ENCODE measurements at places on chromosomes 6 and 20.

GRCh38 chr6:21342501-21342900 lies 251.1 kb upstream of the SOX4 start:
- peak; percentile 34 for DNase-seq

- no peak for DNase-seq
Observed at GRCh38 chr6:117272032-117272866, 6.9 kb downstream of the VGLL2 start.

DNA sequence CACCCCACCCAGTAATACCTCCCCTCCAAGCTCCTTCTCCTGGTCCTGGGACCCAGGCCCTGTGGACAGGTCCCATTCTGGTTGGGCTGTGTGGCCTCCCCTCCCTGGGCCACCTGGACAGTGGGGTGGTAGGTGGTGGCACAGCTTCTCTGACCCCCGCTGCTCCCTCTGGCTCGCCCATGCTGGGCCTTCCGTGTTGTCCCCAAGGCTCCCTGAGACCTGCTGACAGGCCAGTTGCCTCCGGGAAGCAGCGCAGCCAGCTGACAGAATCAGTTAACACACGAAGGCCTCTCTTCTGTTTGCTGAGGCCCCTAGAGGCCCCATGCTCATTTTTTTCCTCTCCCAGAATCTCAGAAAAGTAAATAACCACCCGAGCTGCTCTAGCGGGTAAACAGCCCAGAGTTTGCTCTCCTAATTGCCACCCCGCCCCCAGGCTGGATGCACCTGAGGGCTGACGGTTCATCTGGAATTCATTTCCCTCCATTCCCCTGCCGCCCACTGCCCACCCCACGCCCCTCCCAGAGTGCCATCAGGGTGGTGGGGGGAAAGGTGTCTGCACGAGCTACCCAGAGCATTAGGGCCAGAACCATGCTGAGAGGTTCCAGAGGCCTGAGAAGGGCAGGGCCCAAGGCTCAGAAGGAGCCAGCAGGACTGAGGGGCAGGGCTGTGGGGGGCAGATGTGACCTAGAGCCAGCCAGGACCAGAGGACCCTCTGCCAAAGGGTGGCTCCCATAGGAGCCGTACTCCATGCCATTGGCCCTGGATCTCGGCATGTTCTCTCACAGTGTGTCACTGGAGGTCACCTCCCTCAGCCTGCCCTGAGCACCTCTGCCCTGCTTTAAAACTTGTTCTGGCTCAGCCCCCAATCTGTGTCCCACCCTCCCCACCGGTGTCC lies 157.5 kb downstream of the GRM4 start:
- DNase-seq = no peak

DNA sequence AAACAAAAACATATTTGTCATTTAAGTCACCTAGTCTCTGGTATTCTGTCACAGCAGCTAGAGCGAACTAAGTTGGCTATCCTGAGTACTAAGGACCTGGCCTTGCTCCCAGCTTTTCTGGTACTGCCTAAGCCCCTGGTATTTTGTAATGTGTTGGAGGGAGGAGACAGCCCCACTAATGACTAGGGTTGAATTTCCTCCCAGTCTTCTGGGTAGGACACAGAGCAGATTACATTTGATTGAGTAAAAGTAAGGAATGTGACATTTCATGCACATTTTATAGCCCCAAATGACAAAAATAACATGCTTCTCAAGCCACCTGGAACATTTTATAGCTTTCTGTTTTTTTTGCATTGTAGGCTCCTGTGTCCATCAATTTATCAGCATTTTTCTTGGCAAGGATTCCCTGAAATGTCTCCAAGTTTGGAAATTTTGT lies 47.9 kb upstream of the DDR1 start:
- DNase-seq = no peak

GRCh38 chr6:67839818-67840217 lies 795.3 kb upstream of the ADGRB3 start:
- DNase-seq = no peak

DNA sequence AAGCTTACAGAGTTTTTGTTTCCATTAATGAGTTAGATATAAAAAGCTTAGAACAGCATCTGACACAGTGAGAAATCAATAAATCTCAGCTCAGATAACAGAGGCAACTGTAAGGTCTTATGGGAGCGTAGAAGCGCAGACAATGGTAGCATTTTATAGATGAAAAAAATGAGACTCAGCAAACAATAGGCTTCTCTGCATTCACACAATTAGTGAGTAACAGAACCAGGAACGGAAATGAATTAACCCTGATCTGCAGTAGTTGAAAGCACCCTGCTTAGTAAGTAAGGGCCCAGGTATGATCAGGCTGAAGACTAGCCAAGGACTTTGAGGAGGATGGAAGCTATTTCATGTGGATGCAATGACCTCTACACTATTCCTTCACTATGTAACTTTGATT lies 147.2 kb upstream of the EYA4 start:
- no peak for DNase-seq

- no peak for DNase-seq
Observed at GRCh38 chr6:24918641-24919055, 17.1 kb downstream of the RIPOR2 start.

GRCh38 chr6:14384175-14384949 lies 266.8 kb downstream of the CD83 start:
- no peak for DNase-seq

- DNase-seq = peak; percentile 15
Observed at GRCh38 chr20:7608250-7608649, 332.0 kb downstream of the HAO1 start.

DNA sequence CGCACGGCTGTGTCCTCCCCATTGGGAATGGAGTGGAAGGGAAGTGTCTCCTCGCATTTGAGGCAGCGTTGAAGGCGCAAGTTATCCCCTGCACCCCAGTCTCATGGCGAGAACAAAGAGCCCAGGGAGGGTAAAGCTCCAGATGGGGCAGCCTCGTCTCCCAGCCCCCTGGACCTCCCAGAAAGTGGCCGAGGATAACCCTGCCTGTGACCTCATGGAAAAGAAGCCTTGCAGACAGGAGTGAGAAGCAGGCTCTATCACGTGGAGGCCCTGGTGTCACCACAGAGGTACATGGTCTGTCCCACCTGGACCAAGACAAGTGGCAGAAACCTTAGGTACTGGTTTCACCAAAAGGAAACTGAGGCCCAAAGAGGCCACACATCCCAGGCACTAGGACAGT lies 134.8 kb upstream of the RPS6KA2 start:
- DNase-seq = no peak

DNA sequence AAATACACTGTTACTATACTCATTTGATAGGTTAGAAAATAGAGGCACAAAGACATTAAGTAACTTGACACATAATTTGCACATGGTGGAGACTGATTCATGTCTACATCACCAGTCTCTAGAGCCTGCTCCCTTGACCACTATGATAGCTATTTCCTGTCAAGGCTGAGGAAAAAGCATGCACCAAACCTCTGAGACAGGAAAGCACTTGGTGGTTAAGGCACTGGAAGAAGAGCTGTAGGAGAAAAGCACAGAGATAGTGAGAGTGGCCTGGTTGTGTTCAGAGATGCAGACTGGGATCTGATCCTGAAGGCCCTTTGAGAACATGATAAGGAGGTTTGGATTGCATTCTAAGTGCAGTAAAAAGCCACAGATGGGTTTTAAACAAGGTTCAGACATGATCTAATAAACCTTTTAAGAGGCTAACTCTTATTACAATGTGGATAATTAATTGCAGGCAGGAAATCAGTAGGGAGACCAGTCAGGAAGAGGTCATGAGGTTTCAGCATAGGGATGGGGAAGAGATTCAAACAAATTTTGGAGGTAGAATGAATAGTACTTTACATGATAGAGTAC lies 168.9 kb downstream of the PHF3 start:
- DNase-seq = peak; percentile 93

DNA sequence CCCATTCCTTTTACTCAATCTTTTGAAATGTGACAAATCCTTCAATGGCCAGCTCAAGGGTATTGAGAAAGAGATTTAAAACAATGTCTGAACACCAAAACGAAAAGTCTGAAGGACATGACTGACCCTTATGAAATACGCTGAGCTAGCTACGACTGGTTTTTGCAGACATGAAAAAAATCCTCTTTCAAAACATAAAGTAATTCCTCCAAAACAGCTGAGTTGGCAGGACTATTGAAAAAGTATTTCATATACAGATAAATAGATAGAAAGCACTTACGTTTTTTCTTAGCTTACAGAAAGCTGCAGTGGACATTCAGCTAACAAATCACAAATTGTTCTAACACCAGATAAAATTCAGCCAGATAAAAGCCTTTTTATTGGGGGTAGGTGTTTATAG lies 702.7 kb upstream of the AGPAT4 start:
- no peak for DNase-seq

- peak; percentile 85 for DNase-seq
Observed at GRCh38 chr6:52995913-52996645, 995 bp upstream of the GSTA4 start.

DNA sequence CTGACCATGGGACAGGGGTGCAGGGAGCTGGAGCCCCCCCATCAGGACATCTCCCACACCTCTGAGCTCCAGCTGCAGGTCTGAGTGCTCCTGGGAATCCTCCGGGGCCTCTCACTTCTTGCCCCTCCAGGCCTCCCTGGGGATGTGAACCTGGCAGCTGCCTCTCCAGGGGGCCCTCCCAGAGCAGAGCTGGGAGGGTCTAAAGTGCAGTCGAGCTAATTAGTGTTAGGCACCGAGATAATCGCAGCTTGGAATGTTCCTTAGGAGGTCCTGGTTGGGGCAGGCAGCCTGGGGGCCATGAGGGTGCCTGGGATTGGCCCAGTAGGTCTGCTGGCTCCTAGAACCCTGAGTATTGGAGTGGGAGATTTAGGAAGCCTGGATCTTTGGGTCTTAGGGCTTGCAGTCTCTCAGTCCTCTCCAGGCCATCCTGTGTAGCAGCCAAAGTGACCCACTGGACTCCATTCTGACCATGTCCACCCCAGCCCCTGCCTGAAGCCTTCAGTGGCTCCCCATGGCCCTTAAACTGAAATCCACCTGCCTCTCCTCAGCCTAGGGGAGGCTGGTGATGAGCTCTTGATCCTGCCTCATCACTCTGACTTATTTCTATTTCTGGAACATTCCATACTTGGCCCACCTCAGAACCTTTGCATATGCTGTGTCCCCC lies 26.0 kb downstream of the CEBPB start:
- DNase-seq = no peak

- DNase-seq = no peak
Observed at GRCh38 chr20:667351-668034, 8.1 kb downstream of the SCRT2 start.

- peak; percentile 48 for DNase-seq
Observed at GRCh38 chr6:152268846-152269442, 368.2 kb downstream of the SYNE1 start.

- DNase-seq = no peak
Observed at GRCh38 chr6:34875292-34876213, 12.3 kb downstream of the TAF11 start.

DNA sequence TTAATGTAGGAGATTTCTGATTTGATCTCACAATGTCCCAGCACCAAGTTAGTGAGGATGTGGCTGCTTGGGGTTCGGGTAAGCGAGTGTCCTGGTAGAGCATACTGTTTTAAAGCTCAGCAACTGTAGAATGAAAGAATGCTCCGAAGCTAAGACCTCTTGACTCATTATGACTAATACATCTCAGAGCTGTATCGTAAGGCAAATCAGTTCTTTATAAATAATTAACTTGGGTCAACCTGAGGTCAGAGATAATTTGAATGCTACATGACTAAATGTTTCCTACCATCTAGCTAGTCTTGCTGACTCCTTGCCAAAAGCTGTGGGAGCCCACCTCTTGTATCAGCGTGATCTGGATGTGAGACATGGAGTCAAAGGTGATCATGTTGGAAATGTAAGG lies 128.8 kb upstream of the PDE7B start:
- peak; percentile 86 for DNase-seq

- DNase-seq = no peak
Observed at GRCh38 chr6:111660531-111660930, 54.9 kb upstream of the TRAF3IP2 start.

DNA sequence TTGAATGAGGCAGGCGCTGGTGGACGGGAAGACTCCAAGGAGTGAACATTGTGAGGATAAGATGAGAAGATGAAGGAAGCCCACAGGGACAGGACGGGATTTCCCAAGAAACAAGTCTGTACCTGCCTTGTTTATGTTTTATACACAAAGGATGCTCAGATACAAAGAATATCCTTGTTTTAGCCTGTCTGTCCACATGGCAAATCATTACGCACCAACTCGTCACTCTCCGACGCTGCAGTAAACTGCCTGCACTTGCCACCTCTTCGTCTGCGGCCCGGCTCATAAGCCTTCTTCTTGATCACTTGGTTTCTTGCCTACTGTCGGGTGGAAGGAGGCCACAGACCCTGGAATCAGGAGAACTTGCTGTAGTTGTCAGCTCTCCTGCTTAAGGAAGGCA lies 85.4 kb downstream of the CD83 start:
- DNase-seq = no peak

DNA sequence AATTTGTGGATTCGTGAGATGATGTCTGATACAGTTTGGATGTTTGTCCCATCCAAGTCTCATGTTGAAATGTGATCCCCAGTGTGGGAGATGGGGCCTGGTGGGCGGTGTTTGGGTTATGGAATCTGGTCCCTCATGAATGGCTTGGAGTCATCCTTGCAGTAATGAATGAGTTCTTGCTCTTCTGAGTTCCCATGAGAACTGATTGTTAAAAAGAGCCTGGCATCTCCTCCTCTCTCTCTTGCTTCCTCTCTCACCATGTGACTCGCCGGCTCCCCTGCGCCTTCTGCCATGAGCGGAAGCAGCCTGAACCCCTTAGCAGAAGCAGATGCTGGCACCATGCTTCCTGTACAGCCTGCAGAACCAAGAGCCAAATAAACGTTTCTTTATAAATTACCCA lies 30.5 kb upstream of the RPP40 start:
- peak; percentile 17 for DNase-seq

- no peak for DNase-seq
Observed at GRCh38 chr6:22298475-22298890, 1.6 kb upstream of the PRL start.

DNA sequence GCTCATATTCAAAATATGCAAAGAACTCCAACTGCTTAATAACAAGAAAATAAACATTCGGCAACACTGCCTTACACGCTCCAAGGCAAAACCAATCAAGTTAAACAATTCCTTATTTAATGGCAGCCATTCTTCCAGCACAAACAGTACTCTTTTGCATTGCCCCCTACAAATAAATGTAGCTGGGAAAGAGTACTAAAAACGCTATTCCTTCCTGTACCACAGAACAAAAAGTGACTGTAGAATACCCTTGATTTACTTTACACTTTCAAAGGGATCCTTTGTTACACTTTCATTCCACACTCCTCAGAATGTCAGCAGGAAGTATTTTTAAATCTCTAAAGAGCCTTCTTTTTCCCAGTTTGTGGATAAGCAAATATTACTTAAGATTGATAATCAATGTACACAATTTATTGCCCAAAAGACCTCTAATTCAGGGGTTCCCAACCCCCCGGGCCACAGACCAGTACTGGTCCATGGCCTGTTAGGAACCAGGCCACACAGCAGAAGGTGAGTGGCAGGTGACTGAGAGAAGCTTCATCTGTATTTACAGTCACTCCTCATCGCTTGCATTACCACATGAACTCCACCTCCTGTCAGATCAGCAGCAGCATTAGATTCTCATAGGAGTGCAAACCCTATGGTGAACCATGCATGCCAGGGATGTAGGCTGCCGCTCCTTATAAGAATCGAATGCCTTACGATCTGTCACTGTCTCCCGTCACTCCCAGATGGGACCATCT lies 51.6 kb downstream of the MBOAT1 start:
- DNase-seq = no peak

- DNase-seq = no peak
Observed at GRCh38 chr20:1627200-1627550, 7.4 kb upstream of the SIRPB1 start.

- peak; percentile 58 for DNase-seq
Observed at GRCh38 chr6:15132854-15133670, 112.8 kb upstream of the JARID2 start.

GRCh38 chr6:106927531-106928398 lies 46.8 kb downstream of the CD24 start:
- DNase-seq = peak; percentile 52
